ENCODE measurements at places on chromosomes 7 and 10.
A peak's percentile ranks its signal among the peaks of the same experiment; 100 is the strongest.

- peak; percentile 8 for DNase-seq
These were observed 5.2 kb upstream of the GATA3 start for GRCh38 chr10:8049045-8049864.

DNA sequence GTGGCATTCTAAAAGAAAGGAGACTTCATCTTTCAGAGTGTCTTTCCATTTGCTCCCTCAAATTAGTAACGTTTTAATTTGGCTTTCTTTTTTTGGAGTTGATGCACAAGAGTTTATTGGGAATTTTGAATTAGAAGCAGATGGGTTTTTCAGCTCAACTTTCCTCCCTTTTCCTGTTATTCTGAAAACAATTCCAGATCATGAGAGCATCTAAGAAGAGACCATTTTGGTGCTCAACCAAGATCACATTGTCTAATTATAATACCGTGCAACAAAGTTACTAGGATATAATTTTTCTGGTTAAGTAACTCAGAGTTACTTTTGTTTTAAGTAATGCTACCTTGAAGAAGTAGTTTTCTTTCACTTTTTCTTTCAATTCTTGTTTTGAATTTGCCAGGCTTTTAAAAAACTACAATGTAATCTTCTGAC, 396.6 kb upstream of the KLF6 start:
- no peak for DNase-seq

GRCh38 chr10:110525349-110526260, 27.9 kb downstream of the DUSP5 start:
- DNase-seq, result peak; percentile 64

- no peak for DNase-seq
These were observed 130.4 kb upstream of the STEAP4 start for GRCh38 chr7:88437132-88437531.

- DNase-seq, result peak; percentile 98
These were observed 84.3 kb downstream of the CD36 start for GRCh38 chr7:80722616-80723195.

Measured in PC-3 (cell line).